Posterior cingulate gyrus (tissue), 11 donors: ENCODE measurements at places on chromosomes 1 and 21.

DNA sequence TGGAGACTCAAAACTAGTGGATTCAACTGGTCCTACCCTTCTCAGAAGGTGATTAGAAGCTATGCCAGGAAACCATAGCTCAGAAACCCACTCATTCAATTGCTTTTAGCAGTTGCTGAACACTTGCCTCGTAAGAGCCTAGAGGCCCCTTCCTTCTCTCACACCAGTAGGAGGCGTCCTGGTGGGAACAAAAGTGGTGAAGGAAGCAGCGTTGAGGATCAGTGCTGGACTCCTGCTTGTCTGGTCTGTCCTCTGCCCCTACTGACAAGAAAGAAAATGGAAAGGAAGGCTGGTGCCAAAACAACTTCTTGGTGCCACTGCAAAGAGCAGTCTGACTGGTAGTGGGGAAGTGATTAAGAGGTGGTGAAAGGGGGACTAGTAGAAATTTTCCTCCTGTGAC, 269.7 kb downstream of the LMO4 start:
- DNase-seq = no peak

GRCh38 chr1:66349242-66349641, 184.7 kb upstream of the SGIP1 start:
- DNase-seq = no peak

DNA sequence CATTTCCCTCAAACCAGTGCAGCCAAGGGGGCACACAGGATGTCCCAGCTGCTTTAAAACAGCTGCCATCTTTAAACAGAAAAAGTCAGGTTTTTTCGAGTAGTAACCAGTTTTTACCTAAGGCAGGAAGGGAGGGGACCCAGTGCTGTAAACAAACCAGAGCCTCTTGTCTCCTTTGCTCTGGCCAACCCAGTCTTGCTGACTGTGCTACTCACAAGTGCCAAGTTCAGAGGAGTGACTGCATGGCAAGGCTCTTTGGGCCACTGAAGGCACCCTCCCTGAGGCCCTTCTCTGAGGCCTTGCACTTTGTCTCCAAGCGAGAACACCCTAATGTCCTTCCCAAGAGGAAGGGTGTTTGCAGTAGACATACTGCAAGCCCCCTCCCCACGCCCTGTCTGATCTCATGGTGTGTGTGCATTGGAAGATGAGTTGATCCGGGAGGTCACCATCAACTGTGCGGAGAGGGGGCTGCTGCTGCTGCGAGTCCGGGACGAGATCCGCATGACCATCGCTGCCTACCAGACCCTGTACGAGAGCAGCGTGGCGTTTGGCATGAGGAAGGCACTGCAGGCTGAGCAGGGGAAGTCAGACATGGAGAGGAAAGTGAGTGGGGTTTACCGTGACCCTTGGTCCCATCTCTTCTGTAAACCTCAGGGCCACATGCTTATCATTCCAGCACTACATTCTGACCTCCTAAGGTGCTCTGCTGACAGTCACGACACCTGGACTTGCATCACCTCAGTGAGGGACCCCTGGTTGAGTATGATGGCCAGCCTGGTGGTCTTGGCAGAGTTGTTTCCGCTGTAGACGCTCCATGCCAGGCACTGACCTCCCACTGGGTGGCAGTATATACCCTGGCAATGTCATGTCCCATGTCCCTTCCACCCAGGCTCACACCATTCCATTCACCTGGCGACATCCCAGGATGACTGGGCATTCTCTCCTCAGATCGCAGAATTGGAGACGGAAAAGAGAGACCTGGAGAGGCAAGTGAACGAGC, 4.7 kb downstream of the DNALI1 start:
- no peak for DNase-seq

GRCh38 chr1:174815036-174815435, 184.7 kb upstream of the CACYBP start:
- DNase-seq = no peak

- DNase-seq = no peak
Observed at GRCh38 chr1:23801338-23801748, 789 bp upstream of the GALE start.

DNA sequence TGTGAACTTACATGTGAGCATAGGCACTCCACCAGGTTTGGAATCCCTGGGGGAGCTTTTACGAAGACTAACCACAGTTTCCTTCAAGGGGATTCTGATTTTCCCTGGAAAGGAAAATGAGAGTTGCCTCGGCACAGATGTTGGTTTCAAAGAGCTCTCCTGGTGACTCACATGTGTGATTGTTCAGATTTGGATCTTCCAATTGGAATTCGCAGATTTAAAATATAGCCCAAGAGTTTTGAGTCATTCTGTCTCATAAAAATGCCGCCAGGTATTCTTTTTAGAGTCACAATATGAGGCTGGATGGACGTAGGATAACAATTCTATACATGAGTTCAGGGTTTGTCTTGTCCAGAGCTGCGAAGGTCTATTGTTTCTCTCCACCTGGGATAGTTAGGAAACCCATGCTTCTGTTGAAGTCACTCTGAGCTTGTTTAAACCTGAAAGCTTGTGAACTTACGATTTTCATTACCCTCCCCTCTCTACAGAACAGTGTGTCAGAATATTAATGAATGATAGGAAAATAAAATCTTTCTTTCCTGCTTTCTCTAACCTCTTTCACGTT, 64.9 kb downstream of the TGFB2 start:
- DNase-seq = no peak
